K562 (cell line): ENCODE measurements at places on chromosomes 5 and 9. TPM values are rescaled to one million over a fixed set of nuclear protein-coding genes. Genes with fewer than 3 reads are reported as not detected.

DNA sequence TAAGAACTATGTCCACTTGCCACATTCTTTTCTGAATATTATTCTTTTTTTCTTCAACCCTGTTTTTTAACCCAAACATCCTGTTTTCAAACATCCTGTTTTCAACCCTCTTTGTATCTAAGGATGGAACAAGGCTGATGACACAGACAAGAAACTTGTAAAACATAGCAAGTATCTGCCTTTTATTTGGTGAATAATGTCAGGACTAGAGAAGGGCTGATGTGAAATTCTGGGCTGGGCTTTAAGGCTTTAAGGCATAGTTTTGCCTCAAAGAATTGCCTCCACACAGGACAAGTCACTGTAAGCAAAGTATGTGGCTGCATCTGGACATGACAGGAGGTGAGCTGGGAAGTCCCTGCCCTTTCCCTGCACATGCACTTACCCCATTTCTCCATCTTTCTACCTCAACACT is 42.5 kb upstream of the RIC1 start:
- DNase-seq, result no peak
- H3K27ac ChIP-seq, result no peak overlapping the region
- H3K27me3 ChIP-seq, result no peaks in the 10 kb centered on the region
- no peaks in the 10 kb centered on the region for H3K36me3 ChIP-seq

- no peaks in the 10 kb centered on the region for H3K36me3 ChIP-seq
- H3K4me1 ChIP-seq, result no peaks in the 10 kb centered on the region
Measured at GRCh38 chr9:115250621-115251032, 132.7 kb upstream of the TNC start.

GRCh38 chr5:14250748-14251701 is 107.9 kb downstream of the TRIO start:
- H3K4me3 ChIP-seq, result no peak overlapping the region
- DNase-seq, result no peak
- H3K27me3 ChIP-seq, result peaks cover 6% of the 10 kb centered on the region; the same call in 1 of the 3 replicates
- no peak overlapping the region for H3K27ac ChIP-seq
- peaks cover 4% of the 10 kb centered on the region; the same call in 2 of the 3 replicates for H3K4me1 ChIP-seq

DNA sequence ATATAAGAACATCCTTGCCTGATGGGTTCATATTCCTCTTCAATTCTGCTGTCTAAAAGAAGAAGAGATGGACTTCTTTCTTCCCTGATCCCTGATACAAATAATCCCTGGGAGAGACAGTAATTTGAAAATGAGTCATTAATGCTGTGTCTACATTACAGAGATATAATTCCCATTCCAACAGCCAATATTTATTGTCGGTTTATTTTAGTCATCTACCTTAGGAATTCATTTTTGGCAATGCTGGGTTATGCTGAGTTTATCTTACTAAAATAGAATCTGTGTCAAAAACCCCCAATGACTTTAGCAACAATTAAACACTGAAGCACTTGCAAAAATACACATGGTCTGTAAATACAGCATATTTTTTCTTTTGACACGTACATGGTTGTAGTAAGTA is 23.9 kb downstream of the ZNF474 start:
- DNase-seq, result no peak
- H3K27ac ChIP-seq, result no peak overlapping the region
- peaks cover 4% of the 10 kb centered on the region; the same call in 1 of the 2 replicates for H3K4me1 ChIP-seq
- H3K27me3 ChIP-seq, result no peaks in the 10 kb centered on the region
- no peak overlapping the region for H3K4me3 ChIP-seq

GRCh38 chr5:28548856-28549255 is 1510.5 kb upstream of the CDH9 start:
- H3K27ac ChIP-seq, result no peak overlapping the region
- no peaks in the 10 kb centered on the region for H3K27me3 ChIP-seq
- DNase-seq, result no peak
- H3K36me3 ChIP-seq, result no peaks in the 10 kb centered on the region
- no peak overlapping the region for H3K4me3 ChIP-seq
- no peaks in the 10 kb centered on the region for H3K4me1 ChIP-seq

DNA sequence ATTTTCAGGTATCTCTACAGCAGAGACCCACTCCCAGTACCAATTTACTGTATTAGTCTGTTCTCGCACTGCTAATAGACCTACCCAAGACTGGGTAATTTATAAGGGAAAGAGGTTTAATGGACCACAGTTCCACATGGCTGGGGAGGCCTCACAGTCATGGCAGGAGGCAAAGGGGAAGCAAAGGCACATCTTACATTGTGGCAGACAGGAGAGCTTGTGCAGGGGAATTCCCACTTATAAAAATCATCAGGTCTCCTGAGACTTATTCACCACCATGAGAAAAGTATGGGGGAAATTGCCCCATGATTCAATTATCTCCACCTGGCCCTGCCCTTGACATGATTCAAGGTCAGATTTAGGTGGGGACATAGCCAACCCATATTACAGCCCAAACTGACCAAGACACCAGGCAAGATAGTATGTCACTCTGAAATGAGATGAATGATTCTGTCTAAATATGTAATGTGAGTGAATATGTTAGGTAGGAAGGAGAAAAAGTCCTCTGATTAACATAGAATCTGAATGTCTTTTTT is 182.5 kb upstream of the CDH12 start:
- H3K4me3 ChIP-seq, result no peak overlapping the region
- H3K4me1 ChIP-seq, result no peaks in the 10 kb centered on the region
- DNase-seq, result no peak

GRCh38 chr5:7894860-7895259 is 25.9 kb downstream of the MTRR start:
- no peaks in the 10 kb centered on the region for H3K27me3 ChIP-seq
- no peak overlapping the region for H3K27ac ChIP-seq
- H3K4me1 ChIP-seq, result no peaks in the 10 kb centered on the region
- H3K4me3 ChIP-seq, result no peak overlapping the region
- DNase-seq, result no peak
- peaks cover 98% of the 10 kb centered on the region for H3K36me3 ChIP-seq

- H3K4me1 ChIP-seq, result no peaks in the 10 kb centered on the region
- no peaks in the 10 kb centered on the region for H3K36me3 ChIP-seq
- no peaks in the 10 kb centered on the region for H3K27me3 ChIP-seq
- DNase-seq, result no peak
- H3K4me3 ChIP-seq, result no peak overlapping the region
Measured at GRCh38 chr5:152688561-152689249, 283.6 kb upstream of the NMUR2 start.

The RGS3 gene
- 2.9 and 3.0 TPM in 2 replicates for total RNA-seq

The ITGA2 gene
- 0.09 and 0.11 TPM in 2 replicates for total RNA-seq

The GDF9 gene
- 0.20 and 0.22 TPM in 2 replicates for total RNA-seq
